ENCODE measurements at places on chromosomes 4 and X. TPM values are rescaled to one million over a fixed set of nuclear protein-coding genes. Genes with fewer than 3 reads are reported as not detected.

GRCh38 chrX:17440258-17440657, 65.3 kb downstream of the NHS start:
- no peak for DNase-seq

The KDR gene
- 14.8 TPM for total RNA-seq

The ITGB1BP2 gene
- total RNA-seq = 3.4 TPM

DNA sequence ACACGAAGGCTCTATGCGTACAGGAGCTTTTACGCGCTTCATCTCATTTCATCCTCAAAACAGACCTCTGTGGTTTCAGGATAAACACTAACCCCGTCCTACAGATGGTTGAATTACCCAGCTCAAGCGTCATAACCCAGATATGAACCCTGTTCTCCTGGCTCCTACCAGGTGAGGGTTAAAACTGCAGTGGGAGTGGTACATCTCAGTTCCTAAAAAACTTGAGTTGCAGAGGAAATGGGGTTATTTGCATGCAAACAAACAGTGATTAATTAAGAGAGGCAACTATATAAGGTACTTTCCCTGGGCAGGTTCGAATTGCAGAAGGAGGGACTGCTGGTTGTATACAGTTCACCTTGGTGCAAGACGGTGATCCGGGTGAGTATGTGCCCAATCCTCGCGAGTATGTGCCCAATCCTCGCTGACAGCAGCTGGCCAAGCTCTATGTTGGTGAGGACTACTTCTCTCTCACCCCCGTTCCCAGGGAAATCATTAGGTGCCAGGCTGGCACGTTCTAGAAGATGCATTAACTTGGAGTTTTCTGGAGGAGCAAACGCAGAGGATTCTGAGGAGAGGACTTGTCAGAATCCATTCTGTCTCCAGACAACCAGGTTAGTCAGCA, 72.6 kb downstream of the FHDC1 start:
- DNase-seq = no peak

The CCNQ gene
- total RNA-seq = 55.6 TPM

The ZCCHC18 gene
- total RNA-seq = not detected

DNA sequence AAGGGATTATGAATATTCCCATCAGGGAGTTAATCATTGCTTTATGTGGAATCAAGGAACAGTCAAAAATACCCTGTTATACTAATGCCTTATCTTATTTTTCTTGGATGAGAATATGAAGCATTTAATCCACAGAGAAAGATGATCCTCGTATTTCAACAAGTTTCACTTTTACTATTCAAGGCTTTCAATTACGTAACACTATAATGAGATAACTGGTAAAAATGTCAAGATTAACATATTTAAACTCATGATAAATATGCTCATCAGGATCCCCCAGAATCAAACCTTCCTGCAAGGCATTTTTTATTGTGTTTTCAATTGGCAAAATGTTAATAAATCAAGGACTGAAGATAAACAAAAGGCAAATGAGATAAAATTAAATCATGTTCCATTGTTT, 5.1 kb downstream of the ZXDA start:
- no peak for DNase-seq

- DNase-seq = no peak
Observed at GRCh38 chrX:78314561-78314960, 12.8 kb downstream of the CYSLTR1 start.

- DNase-seq = no peak
Observed at GRCh38 chrX:13377550-13377934, 57.7 kb upstream of the ATXN3L start.

DNA sequence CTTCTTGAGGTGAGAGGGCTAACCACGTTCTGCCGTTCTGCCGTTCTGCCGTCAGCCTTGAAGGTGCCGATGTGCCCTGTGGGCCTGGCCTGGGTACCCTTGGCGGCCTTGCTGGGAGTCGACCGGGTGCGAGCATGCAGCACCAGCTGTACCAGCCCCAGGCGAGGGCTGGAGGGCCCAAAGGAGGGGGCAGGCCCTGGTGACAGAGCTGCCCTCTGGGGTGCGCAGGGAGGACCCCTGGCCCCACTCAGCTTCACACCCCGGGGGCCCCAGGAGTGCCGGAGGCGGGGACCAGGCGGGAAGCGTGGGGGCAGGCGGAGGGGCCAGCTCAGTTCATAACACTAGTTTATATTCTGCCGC, 22.1 kb downstream of the UVSSA start:
- DNase-seq = no peak

- no peak for DNase-seq
Observed at GRCh38 chr4:165393051-165393450, 14.2 kb downstream of the CPE start.

DNA sequence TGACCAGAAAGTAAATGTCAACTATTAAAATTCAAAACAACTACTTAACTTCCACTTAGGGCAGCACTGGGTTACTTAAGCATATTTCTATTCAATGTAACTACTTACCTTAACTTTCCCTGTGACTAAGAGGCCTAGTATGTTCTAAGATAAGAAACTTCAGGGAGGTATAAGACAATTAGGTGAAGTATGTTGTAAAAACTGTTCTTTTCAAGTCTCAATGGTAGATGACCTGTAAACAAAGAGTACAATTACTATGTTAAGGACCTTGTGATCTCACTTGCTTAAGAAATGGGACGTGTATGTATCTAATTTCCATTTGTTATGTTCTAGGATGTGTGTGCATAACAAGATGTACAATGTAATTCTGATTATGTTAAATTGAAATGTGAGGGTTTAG, 960.5 kb downstream of the CCSER1 start:
- DNase-seq = no peak

GRCh38 chr4:36385951-36386571, 104.6 kb downstream of the DTHD1 start:
- no peak for DNase-seq

GRCh38 chrX:31609130-31609529, 537.3 kb upstream of the FTHL17 start:
- DNase-seq = no peak

DNA sequence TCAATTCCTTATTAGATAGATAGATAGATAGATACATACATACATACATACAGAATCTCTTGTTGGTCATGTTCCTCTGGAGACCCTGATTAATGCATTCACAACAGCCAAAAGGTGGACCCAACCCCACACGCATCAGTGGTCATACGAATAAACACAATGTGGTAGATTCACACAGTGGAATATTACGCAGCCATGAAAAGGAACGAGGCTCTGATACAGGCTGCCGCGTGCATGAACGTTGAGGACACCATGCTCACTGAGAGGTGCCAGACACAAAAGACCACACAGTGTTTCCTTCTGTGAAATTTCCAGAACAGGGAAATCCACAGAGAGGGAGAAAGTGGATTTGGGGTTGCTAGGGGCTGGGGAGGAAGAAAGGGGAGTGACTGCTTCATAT, 136.7 kb downstream of the CRLF2 start:
- no peak for DNase-seq

The SLC9B1 gene
- total RNA-seq = not detected

DNA sequence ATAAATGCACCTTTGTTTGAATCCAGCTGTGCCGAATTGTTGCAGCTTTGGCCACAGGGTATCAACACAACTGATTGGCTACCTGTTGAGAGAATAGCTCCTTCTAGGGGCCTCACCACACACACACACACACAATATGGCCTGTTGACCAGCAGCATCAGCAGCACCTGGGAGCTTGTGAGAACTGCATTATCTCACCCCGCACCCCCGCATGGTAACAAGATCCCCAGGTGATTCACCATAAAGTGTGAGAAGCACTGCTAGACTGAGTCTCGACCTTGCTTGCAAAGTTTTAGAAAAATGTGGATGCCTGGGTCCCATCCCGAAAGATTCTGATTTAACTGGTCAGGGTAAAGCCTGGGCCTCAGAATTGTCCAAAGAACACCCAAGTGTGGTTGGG, 176.9 kb upstream of the PRPS2 start:
- DNase-seq = no peak

The REST gene
- 22.6 TPM for total RNA-seq

Data from gastrocnemius medialis (tissue), 4 donors.